Activated CD4-positive, alpha-beta T cell treated with anti-CD3 and anti-CD28 coated beads for 24 hours (primary cell): ENCODE measurements at places on chromosomes 16 and 17.

- DNase-seq: no peak
Measured at GRCh38 chr17:39648616-39649366, 11.8 kb downstream of the STARD3 start.

- no peak for DNase-seq
Measured at GRCh38 chr17:63382136-63382535, 64.0 kb downstream of the CYB561 start.

DNA sequence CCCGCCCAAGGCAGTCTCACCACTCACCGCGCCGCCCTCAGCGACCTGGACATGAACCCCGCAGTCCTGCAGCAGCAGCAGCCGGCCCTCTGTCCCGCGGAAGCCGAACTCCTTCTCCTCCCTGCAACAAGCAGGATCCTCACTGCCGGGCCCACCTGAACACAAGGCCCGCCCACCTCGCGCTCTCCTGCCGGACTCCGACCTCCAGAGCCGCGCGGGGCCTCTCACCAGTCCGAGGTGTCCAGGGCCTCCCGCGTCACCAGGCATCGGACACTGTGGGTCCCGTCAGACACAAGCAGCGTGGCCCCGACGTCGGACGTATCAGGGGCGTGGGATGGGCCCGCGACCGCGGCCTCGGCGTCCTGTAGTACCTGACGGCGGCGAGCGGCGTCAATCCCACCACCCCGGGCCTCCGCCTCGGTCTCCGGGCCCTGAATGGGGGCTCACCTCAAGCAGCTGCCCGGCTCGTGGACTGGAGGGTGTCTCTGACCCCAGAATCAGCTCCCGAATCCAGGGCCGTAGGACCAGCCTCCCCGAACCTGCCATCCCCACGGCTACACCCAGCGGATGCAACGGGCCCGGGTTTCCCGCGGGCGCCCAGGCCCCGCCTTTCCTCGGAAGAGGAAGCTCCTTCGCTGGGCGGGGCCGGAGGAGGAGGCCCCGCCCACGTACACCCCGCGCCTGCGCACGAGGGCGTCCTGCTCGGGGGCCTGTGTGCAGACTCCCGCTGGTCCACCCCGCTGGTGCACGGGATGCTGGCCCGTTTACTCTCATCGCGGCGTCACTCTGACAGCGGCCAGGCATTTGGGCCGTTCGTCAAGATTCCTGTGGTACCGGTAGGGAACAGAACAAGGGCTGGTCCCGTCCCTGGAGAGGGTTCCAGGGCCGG, at the start of gene ACD:
Gene ACD (minus strand): TSS at position 586 of the 889 bp plus-strand sequence. CDS start 40 bp downstream, at position 546.
- peak; percentile 90 for DNase-seq

DNA sequence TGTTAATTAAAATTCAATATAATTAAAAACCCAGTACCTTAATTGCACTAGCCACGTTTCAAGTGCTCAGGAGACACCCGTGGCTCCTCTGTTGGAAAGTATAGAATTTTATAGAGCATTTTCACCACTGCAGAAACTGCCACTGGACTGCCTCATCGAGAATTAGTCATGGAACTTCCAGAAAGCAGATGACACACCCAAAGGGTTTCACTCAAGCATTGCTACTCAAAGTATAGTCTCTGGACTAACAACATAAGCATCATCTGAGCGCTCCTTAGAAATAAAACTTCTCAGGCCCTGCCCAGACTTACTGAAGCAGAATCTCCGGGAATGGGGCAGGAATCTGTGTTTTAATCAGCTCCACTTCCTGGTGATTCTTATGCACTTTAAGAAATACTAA, 63.5 kb upstream of the GPR139 start:
- no peak for DNase-seq

GRCh38 chr17:8186446-8186786, 3.6 kb downstream of the BORCS6 start:
- no peak for DNase-seq

- no peak for DNase-seq
Measured at GRCh38 chr17:38425031-38425430, 3.2 kb upstream of the ARHGAP23 start.

DNA sequence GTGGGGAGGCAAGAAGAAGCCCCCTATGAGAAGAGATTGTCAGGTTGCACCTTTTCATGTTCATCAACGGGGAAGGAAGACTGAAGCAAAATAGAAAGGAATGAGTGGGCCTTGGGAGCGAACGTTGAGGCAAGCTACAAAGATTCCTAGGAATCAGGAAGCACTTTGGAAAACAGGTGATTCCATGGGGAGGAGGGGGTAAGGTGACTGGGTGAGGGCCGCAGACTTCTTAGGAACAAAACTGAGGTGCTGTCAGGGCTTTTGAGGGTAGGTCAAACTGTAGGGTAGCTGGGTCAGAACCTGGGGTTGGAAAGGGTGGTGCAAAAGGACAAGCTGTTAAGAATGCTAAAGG, 528 bp downstream of the ITFG1 start:
- DNase-seq: no peak

GRCh38 chr16:90057738-90058173, 19.4 kb downstream of the PRDM7 start:
- no peak for DNase-seq

DNA sequence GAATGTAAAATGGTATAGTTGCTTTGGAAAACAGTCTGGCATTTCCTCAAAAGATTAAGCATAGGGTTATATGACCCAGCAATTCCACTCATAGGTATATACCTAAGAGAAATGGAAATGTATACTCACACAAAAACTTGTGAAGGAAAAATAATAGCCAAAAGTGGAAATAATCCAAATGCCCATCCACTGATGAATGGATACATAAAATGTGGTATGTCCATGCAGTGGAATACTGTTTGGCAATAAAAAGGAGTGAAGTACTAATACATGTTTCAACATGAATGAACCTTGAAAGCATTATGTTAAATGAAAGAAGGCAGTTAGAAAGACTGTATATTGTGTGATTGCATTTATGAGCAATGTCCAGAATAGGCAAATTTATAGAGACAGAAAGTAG, 25.1 kb downstream of the NUP93 start:
- no peak for DNase-seq

DNA sequence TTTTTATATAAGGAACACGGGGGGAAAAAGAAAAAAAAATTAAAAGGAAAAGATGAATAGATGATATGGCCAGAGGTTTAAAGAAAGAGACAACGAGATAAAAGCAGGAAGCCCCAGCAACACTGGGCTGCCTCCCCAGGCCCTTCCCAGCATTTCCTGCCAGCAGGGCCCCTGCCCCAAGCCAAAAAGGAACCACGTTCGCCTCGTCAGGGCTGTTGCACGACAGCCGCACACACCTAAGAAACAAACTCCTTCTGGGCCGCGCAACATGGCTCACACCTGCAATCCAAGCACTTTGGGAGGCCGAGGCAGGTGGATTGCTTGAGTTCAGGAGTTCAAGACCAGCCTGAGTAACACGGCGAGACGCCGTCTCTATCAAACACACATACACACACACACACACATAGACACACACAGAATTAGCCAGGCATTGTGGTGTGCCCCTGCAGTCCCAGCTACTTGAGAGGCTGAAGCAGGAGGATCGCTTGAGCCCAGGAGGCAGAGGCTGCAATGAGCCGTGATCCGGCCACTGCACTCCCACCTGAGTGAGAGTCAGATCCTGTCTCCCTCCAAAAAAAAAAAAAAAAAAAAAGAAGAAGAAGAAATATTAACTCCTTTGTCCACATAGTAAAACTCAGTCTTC, 83.0 kb downstream of the ANKRD11 start:
- no peak for DNase-seq

- no peak for DNase-seq
Measured at GRCh38 chr17:62998166-62998565, 32.1 kb downstream of the TANC2 start.

GRCh38 chr16:26905336-26905735, 161.4 kb upstream of the C16orf82 start:
- DNase-seq: no peak

DNA sequence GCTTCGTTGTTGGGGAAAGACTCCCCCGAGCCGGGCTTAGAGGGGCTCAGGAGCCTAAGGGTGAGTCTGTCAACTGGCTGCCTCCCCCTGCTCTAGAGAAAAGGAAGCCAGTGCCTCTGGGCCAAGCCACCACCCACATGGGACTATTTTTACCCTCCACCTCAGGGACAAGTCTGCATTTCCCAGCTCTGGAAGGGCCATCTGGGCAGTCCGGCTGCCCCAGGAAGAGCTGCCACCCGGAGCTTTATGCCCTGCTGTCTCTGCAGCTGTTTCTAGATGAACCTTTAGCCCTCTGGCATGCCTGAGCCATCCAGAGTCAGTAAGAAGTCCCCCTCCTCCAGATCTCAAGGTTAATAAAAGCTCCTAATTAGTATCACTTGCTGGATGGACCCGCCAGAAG, 5.3 kb upstream of the RPRML start:
- no peak for DNase-seq

DNA sequence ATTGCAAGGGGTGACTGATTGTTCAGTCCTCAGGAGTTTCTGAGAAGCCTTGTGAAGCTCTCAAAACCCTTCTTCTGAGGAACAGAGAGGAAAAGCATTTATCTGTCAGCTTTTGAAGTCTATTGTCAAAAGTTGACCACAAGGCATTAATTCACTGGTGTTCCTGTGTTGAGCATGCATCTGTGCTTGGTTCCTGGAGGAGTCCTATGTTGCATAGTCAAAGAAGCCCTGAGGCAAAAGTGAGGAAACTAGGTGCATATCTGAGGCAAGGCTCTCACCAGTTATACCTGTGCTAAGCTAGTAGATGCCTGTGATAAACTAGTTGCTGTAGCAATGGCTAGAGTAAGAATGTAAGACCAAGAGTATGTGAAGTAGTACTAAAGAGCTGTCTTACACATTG, 1.8 kb upstream of the HEATR6 start:
- no peak for DNase-seq

DNA sequence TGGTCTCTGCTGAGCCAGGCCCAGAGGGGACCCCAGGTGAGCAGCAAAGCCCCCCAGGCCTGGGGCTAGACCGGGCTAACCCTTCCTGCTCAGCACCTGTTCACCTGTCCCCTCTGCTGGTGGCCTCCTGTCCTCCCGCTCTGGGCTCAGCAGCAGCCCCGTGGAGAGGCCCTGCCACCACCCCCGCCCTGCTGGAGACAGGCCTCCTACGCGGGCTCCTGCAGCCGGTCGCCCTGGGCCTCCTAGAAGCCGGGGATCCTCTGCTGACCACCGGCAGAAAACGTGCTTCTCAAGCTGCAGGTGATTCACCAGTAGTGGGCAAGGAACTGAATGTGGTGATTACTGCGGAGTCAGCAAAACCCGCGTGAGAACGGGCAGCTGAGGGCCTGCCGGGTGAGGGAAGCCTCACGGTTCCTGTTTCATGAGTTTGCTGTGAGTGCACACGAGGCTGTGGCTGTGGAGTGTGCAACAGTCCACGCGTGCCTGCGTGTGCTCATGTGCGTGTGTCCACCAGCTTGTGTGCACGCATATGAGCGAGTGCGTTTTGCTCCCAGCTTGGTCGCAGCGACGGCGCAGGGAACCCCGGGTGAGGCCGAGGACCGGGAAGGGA, 792 bp downstream of the SECTM1 start:
- no peak for DNase-seq

- DNase-seq: no peak
Measured at GRCh38 chr16:386641-387156, 4.9 kb upstream of the PGAP6 start.

DNA sequence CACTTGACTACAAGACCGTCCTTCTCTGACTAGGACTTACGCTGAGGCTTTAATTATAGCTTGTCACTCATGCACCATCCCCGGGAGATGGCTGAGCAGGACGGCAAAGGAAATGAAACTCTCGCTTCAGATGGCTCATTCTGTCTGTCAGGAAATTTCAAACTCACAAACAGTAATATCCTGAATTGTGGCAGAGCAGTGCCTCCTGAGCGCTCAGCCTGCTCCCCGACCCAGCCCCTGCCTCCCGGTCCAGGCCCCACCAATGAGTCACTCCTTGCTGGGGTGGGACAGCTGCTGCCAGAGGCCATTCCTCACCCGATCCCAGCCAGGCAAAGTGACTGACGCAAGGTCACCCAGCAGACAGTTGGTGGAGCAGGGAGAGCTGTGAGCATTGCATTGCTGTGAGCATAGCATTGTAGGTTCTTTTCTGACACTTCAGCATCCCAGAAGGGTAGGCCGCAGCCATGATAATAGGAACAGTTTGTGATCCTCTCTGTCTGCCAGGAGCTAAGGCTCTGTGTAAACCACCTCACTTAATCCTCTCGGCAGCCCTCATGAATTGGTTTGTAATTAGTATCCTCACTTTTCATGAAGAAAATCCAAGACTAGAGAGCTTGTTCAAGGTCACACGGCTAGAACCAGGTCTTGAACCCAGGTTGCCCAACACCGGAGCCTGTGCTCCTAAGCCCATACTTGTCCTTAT, 20.9 kb downstream of the CCDC182 start:
- DNase-seq: no peak

DNA sequence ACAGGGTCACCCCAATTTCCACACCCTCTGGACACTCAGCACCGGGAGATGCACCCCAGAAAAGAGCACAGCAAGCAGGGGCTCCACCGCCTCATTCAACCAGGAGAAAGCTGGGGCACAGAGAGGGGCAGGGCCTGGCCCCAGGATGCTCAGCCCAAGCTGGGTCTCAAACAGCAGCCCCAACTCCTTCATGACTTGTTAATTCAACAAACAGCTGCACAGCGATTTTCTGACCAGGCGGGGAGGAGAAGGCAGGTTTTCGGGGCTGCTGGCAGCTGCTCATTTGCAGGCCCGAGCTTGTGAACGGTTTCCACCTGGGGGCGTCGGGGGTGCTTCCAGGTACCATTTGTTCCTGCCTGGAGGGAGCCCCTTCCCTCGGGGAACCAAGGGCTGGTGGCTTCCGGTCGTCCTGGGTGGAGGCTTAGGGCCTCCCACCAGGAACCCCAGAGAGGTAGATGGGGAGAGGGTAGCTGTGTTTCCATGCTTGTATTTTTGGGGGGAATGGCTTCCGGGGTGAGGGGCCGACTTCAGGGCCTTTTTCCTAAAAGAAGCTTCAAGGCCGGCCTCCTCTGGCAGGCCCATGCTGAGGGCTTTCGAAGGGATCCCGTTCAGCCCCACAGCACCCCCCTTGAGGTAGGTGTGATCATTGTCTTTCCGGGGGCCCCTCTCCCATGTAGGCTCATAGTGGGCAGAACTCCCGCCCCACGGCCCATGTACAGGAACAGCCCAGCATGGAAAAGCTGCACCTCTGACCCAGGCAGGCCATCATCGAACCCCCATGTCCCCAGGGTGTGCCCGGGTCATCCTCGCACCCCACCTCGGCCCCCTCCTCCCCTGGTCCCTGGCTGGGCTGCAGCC, 191.6 kb upstream of the GSE1 start:
- no peak for DNase-seq

DNA sequence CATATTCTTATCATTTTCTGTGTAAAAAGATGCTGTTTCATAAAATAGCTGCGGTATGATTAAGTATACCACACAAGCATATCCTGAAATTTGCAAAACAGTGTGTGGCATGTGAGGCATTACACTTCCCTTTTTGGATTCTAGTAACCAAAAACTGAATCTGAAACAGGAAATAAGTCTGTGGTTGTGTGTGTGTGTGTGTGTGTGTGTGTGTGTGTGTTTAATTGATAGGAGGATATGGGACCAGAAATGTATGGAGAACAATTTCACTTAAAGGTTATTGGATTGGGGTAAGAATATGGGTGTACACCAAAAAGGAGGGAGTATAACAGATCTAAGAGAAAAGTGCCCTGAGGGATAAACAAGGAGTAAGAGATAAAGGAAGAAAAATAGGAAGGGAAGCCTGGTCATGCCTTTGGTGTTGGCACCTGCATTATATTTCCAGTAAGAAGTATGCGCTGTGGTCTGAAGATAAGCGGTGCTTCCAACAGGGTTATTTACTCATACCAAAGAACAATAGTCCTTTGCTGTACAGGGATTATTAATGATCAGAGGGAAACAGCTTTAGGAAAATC, 4.0 kb downstream of the LYRM1 start:
- no peak for DNase-seq
